ENCODE measurements at places on chromosomes 1 and 21. TPM values are rescaled to one million over a fixed set of nuclear protein-coding genes. Genes with fewer than 3 reads are reported as not detected.

The TMEM51 gene
- 18.4 TPM for total RNA-seq

The CELA3B gene
- total RNA-seq: not detected

The TSTD1 gene
- 63.2 TPM for total RNA-seq

DNA sequence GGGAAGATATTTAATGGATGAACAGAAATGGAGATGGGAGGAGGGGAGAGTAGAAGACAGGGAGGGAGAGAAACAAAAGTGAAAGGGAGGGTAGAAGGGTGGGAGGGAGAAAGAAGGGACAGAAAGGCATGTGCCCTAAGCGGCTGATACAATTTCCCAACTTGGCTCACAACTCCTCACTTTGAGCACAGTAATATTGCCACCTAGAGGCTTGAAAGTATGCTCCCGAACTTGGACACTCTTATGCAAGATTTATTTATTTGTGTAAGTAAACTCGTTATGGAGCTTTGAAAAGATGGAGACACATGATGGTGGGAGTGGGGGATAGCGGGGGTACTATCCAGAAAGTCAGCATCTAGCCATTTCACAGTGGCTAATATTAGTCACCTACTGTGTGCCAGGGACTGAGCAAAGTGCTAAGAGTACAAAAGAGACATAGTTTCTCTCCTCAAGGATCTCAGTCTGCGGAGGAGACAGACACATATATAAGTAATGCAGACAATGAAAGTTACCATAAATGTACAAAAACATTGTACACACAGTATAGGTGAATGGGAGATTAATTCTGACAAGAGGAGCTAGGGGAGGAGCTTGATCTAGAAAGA lies 189.7 kb downstream of the SEC16B start:
- DNase-seq: no peak

The GJA5 gene
- total RNA-seq: 44.5 TPM

The RYR2 gene
- 4.8 TPM for total RNA-seq

The CFHR1 gene
- 0.74 TPM for total RNA-seq
